ENCODE measurements at places on chromosomes 1 and 21.

- no peak overlapping the region for H3K4me3 ChIP-seq
- H3K27ac ChIP-seq = no peak overlapping the region
- DNase-seq = no peak
- no peaks in the 10 kb centered on the region for H3K36me3 ChIP-seq
- no peaks in the 10 kb centered on the region for H3K4me1 ChIP-seq
- no peaks in the 10 kb centered on the region for H3K27me3 ChIP-seq
Measured at GRCh38 chr1:180627411-180627810, 4.4 kb upstream of the XPR1 start.

DNA sequence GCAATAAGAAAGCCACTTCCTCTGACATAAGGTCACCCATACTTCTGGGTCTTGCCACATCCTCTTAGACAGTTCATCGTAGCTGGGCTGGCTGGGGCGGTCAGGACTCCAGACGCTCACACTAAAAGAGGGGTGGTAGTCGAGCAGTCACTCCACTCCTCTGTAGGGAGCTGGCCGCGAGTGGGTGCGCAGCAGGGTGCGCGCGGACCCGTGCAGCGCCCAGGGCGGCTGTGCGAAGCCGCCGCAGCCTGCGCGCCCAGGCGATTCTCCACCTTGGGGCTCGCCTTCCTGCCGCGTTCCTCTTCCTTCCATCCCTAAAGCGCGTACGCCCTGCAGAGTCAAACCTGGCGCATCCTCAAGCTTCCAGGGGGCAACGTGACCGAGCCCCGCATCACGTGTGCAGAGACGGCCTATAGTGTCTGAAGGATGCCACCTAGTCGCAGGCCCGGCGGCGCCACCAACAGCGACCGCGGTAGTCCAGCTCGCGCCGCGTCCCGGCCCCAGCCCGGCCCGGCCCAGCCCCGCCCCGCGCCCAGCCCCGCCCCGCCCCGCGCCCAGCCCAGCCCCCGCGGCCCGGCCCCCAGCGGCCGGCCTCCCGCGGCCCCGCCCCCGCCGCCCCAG lies 360 bp upstream of the PRDX6 start:
- peak; percentile 93 for DNase-seq
- no peaks in the 10 kb centered on the region for H3K27me3 ChIP-seq
- H3K27ac ChIP-seq = peak overlapping the region; percentile 99
- H3K4me1 ChIP-seq = peaks cover 37% of the 10 kb centered on the region
- peak overlapping the region; percentile 95 for H3K4me3 ChIP-seq

- H3K36me3 ChIP-seq = no peaks in the 10 kb centered on the region
- no peak for DNase-seq
- no peak overlapping the region for H3K4me3 ChIP-seq
- no peaks in the 10 kb centered on the region for H3K4me1 ChIP-seq
- no peaks in the 10 kb centered on the region for H3K27me3 ChIP-seq
- H3K27ac ChIP-seq = no peak overlapping the region
Measured at GRCh38 chr1:23908453-23909341, 4.5 kb downstream of the CNR2 start.

DNA sequence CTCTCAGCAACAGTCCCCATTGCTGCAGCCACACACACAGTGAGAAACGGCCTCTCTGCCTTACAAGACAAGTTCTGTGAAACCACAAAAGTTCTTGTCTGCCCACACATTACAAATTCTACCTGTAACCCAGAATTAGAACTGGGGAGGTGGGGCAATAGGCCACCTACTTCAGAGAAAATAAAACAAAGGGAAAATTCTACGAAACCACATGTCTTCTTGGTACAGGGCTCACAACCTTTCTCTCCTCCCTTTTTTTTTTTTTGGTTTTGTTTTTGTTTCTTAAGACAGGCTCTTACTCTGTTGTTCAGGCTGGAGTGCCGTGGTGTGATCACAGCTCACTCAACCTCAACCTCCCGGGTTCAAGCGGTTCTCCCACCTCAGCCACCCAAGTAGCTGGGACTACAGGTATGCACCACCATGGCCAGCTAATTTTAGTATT lies 30.2 kb downstream of the LPAR3 start:
- H3K27me3 ChIP-seq = no peaks in the 10 kb centered on the region
- no peak overlapping the region for H3K4me3 ChIP-seq
- no peak overlapping the region for H3K27ac ChIP-seq
- DNase-seq = no peak
- no peaks in the 10 kb centered on the region for H3K4me1 ChIP-seq
- H3K36me3 ChIP-seq = no peaks in the 10 kb centered on the region

Data from ascending aorta (tissue), 2 donors.